ENCODE measurements at places on chromosomes 3 and 15.

- DNase-seq = no peak
Measured at GRCh38 chr15:84586696-84587095, 14.1 kb upstream of the ZSCAN2 start.

GRCh38 chr3:12963231-12963896 is 109.9 kb downstream of the IQSEC1 start:
- DNase-seq = no peak

DNA sequence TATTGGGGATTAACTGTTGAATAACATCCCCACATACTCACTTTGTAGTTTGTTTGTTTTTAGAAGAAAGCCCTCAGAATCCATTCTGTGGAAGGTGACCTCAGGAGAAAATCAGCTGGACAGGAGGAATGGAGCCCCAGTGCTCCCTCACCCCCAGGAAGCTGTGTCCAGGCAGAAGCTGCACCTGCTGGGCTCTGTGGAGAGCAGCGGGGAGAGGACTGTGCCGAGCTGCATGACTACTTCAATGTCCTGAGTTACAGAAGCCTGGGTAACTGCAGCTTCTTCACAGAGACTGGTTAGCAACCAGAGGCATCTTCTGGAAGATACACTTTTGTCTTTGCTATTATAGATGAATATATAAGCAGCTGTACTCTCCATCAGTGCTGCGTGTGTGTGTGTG is 14.0 kb downstream of the TIGIT start:
- no peak for DNase-seq

GRCh38 chr15:35256551-35256950 is 171.5 kb upstream of the NANOGP8 start:
- DNase-seq = no peak

DNA sequence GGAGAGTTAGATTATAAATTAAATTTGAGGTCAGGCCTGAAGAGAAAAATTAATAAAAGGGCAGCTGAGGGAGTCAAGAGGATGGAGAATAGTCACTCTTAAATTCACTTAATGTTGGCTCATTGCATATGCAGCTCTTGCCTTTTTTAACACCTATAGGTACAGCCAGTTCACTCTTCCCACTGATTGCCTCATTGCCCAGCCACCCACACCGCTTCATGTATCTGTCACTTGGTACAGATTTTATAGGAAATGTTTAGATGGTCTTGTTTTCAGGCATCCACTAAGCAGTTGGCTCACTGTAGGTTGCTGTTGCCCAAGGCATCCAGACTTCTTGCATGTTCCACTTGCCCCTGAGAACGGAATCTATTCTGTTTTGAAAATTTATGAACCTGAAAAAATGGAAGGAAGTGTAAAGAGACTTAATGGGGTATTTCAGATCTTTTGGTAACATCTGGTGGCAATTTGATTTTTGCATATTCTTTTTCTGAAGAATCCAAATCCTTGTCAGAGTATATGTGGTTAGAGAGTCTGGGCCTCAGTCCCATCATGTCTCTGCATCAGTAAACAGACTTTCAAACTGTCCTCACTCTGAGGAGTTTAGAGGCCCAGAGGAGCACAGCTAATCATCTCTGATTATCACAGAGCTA is 151.9 kb downstream of the RBPMS2 start:
- DNase-seq = no peak

- DNase-seq = peak; percentile 72
Measured at GRCh38 chr15:61835496-61836106, 224.6 kb downstream of the VPS13C start.

DNA sequence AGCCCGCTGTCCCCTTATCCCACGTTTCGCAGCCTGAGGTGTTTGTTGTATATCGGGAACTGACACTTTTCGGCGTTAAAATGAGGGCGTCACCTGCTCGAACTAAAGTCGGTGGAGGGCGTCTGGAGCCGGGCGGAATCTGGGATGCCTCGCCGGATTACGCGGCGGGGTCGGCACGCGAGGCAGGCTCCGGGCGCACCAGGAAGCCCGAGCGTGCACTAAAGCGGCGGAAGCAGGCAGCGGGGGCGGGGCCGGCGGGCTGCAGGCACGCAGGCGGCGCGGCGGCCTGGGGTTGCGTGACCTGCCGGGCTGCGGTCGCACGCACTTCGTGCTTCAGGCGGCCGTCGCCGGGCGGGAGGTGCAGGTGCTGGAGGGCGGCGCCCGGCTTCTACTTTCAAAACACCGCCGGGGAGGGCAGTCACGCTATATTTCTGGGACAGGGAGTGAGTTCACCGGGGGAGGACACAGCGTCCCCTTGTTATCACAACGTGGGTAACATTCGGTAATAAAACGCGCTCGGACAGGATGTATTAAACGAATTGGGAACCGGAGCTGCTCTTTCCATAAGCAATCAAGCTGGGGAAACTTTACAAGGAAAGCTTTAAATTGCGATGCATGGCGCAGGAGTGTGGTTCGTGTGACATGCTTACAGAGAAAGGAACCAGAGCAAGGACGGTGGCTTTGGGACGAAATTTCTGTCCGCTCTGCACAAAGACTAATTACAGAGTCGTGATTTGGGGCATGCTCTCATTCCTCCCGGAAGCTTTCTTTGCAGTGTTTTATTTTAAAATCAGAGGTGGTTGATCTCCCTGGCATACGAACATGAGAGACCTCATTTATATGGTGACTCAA is 9.1 kb upstream of the LEKR1 start:
- peak; percentile 97 for DNase-seq

DNA sequence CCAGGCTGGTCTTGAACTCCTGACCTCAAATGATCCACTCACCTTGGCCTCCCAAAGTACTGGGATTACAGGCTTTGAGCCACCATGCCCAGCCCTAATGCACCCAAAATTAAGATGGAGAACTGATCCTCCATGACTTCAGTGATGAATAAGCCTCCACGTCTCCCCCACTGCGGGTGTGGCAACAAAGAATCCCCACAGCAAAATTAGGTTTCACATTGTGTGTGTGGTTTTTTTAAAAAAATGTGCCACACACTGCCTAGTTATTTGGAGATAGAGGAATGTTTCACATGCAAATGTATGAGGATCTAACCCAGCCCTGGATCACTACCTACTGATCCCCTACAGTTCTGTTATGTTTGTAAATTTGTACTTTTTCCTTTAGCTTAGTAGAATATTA is 17.3 kb downstream of the HDAC11 start:
- DNase-seq = no peak

DNA sequence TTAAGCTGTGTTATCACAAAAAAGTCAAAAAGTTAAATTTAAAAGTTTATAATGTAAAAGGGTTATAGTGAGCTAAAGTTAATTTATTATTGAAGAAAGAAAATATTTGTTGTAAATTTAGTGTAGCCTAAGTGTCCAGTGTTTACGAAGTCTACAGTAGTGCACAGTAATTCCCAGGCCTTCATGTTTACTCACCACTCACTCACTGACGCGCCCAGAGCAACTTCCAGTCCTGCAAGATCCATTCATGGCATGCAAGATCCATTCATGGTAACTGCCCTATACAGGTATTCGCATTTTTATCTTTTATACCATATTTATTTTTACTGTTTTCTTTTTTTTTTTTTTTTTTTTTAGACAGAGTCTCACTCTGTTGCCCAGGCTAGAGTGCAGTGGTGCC is 69.5 kb downstream of the TPRA1 start:
- no peak for DNase-seq

- DNase-seq = no peak
Measured at GRCh38 chr3:157585386-157585785, 82.2 kb upstream of the VEPH1 start.

GRCh38 chr3:40741729-40742128 is 217.0 kb downstream of the ZNF621 start:
- DNase-seq = no peak

DNA sequence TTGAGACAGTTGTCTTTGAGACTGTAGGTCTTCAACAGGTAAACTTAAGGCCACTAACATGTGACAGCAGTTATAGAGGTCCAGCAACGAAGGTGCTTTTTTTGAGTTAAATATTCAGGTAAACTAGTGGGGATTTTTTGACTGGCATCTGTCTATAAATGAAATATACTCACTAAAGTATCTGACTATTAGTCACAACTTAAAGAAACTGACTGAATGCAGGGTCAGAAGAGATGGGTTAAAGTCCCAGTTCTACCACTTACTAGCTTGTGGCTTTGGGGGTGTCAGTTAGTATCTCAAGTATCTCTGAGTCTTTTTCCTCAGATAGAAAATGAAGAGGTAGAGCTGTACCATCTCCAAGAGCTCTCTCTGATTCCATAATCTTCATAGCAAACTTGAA is 18.0 kb downstream of the MIX23 start:
- peak; percentile 12 for DNase-seq
